ENCODE measurements at places on chromosomes 5 and 9. TPM values are rescaled to one million over a fixed set of nuclear protein-coding genes. Genes with fewer than 3 reads are reported as not detected.

GRCh38 chr5:174724484-174725260 lies at the start of gene MSX2:
Gene MSX2, plus strand, starts transcription at chr5:174724582. Its CDS starts 78 bp downstream, at chr5:174724660.
- no peaks in the 10 kb centered on the region for H3K4me1 ChIP-seq
- H3K36me3 ChIP-seq = peaks cover 5% of the 10 kb centered on the region
- peak; percentile 88 for DNase-seq
- peaks cover 74% of the 10 kb centered on the region for H3K27me3 ChIP-seq
- peak within 1 kb of the TSS; percentile 44 for H3K4me3 ChIP-seq

DNA sequence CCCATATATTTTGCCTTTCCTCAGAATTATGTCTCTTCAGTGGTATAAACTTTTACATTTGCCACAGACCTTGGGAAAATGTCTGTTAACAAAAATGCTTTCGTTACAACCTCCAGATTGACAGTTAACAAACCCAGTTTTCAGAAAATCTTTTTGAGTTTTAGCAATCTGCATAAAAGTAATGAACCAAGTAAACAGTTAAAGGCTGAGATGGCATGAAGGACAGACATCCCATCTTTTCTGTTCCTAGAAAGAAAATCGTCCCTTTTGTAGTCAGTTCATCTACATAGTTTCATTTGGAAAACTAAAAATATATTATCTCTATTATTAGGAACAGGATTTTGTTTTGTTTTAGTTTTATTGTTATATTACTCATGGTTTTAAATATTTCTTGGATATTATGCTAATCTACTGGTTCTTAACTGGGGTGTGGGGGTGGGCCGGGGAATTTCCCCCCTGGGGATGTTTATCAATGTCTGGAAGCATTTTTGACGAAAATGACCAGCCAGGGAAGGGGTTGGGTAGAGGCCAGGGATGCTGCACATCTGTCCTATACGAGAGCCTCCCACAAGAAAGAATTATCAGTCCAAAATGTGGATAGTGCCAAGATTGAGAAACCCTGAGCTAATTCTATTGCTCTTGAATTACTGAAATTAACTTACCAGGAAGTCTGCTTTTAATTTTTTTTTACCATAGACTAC lies 11.9 kb downstream of the FYB1 start:
- H3K4me3 ChIP-seq = no peak overlapping the region
- no peaks in the 10 kb centered on the region for H3K27me3 ChIP-seq
- no peak for DNase-seq
- H3K27ac ChIP-seq = no peak overlapping the region

DNA sequence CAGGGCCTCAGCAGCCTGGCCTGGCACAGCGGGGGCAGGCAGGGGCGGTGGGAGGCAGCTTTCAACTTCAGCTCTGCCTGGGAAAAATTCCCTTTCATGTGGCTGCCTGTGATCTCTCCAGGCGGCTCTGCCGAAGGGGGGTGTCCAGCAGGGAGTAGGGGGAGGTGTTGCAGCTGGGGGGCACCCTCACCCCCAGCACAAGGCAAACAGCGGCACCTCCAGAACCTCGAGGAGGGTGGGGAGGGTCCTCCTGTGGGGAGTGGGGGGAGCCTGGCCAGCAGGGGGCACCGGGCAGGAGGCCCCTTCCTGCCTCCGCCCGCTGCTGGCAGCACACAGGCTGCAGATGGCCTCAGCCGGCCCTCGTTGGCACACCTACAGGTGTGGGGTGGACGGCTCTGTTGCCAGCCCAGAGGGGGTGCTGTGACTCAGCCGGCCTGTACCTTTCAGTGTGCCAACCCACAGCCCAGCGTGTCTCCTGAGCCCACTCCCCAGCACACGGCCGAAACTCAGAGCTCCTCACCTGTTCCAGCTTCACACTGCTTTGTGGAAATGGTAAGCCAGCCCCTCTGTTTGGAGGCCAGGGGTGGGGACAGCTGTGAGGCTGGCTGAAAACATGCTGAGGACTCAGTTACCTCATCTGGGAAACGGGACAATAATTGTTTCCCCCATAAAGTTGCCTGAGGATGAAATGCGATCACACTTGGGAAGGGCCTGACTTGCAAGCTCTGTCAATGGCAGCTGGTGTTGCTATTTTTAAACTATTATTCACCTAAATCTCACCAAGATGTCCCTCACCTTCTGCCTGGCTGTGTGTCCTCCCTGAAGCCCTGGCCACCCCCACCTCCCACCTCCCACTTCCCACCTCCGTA lies 37.0 kb downstream of the CXXC5 start:
- H3K27ac ChIP-seq = peak overlapping the region; percentile 28
- H3K4me3 ChIP-seq = no peak overlapping the region
- DNase-seq = peak; percentile 71
- peaks cover 36% of the 10 kb centered on the region for H3K36me3 ChIP-seq
- H3K27me3 ChIP-seq = no peaks in the 10 kb centered on the region
- H3K4me1 ChIP-seq = peaks cover 38% of the 10 kb centered on the region

- H3K4me3 ChIP-seq = no peak overlapping the region
- no peaks in the 10 kb centered on the region for H3K27me3 ChIP-seq
- peaks cover 4% of the 10 kb centered on the region for H3K4me1 ChIP-seq
- DNase-seq = no peak
These were observed 143.4 kb downstream of the MYO10 start for GRCh38 chr5:16792598-16793275.

DNA sequence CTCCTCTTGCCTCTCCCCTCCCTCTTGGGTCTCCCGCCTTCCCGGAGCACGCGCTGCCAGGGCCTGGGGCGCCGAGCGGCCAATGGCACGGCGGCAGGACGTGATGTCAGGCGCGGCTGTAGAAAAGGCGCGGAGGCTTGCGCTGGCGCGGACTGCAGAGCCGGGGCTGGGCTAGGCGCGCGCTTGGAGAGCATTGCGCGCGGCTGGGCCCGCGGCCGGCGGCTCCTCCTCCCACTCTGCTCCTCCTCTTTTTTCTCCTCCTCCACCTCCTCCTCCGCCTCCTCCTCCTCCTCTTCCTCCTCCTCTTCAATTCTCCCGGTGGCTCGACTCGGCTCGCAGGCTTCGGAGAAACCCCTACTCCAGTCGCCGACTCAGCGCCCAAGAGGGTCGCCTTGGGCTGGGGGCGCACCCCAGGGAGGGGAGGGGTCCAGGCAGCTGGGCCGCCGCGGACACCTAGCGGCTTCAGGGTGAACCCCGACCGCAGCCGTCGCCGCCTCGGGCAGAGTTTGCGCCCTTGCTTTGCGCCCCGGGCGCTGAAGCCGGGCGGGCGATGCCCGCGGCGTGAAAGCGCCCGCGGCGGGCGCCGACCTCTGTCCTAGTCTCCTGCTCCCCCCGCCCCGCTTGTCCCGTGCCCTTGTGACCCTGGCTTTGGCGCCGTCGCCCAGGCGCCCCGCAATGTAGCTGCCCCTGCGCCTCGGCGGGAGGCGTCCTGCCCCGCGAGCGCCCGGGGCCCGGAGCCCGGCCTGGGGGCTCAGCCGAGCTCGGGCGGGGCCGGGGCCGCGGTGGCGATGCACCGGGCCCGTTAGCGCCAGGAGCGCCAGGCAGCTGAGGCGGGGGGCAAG lies at the start of gene LHX2:
Gene LHX2, plus strand, starts transcription at position 309 of the 842 bp plus-strand sequence. CDS start 581 bp downstream, outside the sequence.
- H3K27me3 ChIP-seq = peaks cover 100% of the 10 kb centered on the region
- H3K4me3 ChIP-seq = peak within 1 kb of the TSS; percentile 35
- no peaks in the 10 kb centered on the region for H3K36me3 ChIP-seq
- peak; percentile 90 for DNase-seq
- H3K4me1 ChIP-seq = peaks cover 27% of the 10 kb centered on the region

DNA sequence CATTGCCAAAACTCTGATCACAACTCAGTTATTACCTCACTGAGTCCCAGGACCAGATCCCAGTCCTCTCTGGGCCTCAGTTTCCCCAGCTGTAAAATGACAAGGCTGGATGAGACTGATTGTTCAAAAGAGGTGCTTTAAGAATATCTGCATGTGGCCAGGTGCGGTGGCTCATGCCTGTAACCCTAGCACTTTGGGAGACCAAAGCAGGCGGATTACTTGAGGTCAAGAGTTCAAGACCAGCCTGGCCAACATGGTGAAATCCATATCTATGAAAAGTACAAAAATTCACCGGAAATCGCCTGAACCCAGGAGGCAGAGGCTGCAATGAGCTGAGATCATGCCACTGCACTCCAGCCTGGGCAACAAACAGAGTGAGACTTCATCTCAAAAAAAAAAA lies 8.3 kb downstream of the ATOX1 start:
- H3K4me1 ChIP-seq = no peaks in the 10 kb centered on the region
- H3K27me3 ChIP-seq = no peaks in the 10 kb centered on the region
- no peak overlapping the region for H3K4me3 ChIP-seq
- H3K27ac ChIP-seq = no peak overlapping the region
- peaks cover 11% of the 10 kb centered on the region for H3K36me3 ChIP-seq
- no peak for DNase-seq

- H3K36me3 ChIP-seq = no peaks in the 10 kb centered on the region
- peak overlapping the region; percentile 99 for H3K27ac ChIP-seq
- DNase-seq = peak; percentile 64
- peak overlapping the region; percentile 93 for H3K4me3 ChIP-seq
These were observed 1.4 kb upstream of the SPTAN1 start for GRCh38 chr9:128550770-128551656.

- H3K27ac ChIP-seq = no peak overlapping the region
- no peaks in the 10 kb centered on the region for H3K27me3 ChIP-seq
- peaks cover 14% of the 10 kb centered on the region for H3K4me1 ChIP-seq
- DNase-seq = no peak
- no peak overlapping the region for H3K4me3 ChIP-seq
- H3K36me3 ChIP-seq = no peaks in the 10 kb centered on the region
These were observed 135.2 kb upstream of the HMHB1 start for GRCh38 chr5:143676802-143677201.

DNA sequence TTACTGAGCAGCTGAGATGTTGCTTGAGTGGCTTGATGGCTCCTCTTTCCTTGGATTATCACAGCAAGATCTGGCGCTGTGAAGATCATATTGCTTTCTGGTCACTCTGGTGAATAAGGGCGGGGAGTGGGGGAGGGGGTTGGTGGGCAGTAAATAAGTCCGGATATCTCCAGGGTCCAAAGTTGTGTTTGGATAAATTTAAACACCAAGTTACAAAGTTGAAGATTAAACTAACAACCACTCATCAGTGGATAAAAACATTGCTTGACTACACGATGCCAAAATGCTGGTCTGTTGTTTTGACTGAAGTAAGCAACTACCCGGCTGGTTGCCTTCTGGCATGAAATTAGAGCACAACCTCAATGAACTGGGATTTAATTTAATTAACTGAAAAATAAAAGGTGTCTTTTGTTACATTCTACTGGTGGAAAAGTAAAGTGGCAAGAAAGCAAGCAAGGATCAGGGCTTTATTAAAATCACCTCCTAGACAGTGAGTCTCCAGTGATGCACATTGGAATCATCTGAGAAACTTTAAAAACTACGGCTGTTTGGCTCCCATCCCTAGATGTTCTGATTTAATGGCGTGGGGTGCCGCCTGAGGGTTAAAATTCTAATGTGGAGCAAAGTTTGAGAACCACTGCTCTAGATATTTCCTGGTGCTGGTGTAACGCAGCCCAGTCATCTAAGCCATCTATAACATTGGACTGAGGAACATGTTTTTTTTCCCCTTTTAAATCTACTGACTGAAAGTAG lies 86.7 kb upstream of the AGXT2 start:
- DNase-seq = no peak
- H3K27me3 ChIP-seq = no peaks in the 10 kb centered on the region
- no peak overlapping the region for H3K4me3 ChIP-seq
- H3K27ac ChIP-seq = no peak overlapping the region
- no peaks in the 10 kb centered on the region for H3K36me3 ChIP-seq

GRCh38 chr9:99509900-99510535 lies 287.9 kb downstream of the SEC61B start:
- H3K4me1 ChIP-seq = no peaks in the 10 kb centered on the region
- H3K4me3 ChIP-seq = no peak overlapping the region
- no peaks in the 10 kb centered on the region for H3K36me3 ChIP-seq
- H3K27me3 ChIP-seq = no peaks in the 10 kb centered on the region
- H3K27ac ChIP-seq = no peak overlapping the region

- H3K36me3 ChIP-seq = no peaks in the 10 kb centered on the region
- H3K27ac ChIP-seq = peak overlapping the region; percentile 68
- H3K4me1 ChIP-seq = peaks cover 71% of the 10 kb centered on the region
- no peak overlapping the region for H3K4me3 ChIP-seq
- H3K27me3 ChIP-seq = no peaks in the 10 kb centered on the region
These were observed 5.0 kb downstream of the JADE2 start for GRCh38 chr5:134530301-134531077.

DNA sequence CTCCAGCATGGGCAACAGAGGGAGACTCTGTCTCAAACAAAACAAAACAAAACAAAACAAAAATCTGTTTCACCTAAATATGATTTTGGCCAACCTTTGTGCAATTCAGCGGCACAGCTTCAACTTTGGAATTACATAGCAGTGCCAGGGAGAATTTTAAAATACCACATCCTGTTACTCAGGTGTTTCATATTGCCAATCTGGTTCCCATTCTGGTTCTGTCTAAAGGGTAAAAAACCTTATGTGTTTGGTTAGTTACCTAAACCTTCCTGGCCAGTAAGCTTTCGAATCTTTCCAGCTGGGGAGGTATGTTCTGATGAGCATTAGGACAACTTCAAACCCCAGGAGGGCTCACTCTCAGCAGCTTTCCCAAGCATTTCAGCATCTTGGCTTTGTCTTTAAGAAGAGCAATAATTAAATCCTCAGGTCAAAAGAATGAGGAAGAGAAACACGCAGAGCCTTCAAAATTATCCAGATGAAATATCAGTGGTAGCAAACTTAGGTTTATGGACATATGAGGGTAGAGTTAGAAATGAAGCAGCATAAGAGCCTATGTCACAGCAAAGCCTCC lies 2.7 kb downstream of the DAB2 start:
- no peaks in the 10 kb centered on the region for H3K27me3 ChIP-seq
- peaks cover 30% of the 10 kb centered on the region for H3K4me1 ChIP-seq
- peaks cover 9% of the 10 kb centered on the region for H3K36me3 ChIP-seq
- H3K27ac ChIP-seq = peak overlapping the region; percentile 80
- peak overlapping the region; percentile 70 for H3K4me3 ChIP-seq

DNA sequence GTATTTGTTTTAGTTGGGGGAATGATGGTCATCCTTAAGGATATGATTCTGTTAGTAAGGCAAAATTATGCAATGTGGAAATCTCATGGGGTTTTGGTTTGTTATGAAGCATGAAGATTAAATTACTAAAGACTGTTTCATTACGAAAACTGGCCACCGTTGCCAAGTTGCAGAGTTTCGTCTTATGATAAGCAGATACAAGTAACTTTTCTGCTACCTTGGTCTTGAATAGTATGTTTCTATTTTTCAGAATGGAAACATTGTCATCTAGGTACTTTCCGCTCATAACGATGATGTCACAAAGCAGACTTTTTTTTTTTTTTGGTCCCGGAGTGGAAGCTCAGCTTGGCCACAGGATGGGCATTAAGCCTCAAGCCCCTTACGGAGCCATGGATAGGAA lies 4.2 kb downstream of the CCNI2 start:
- H3K4me3 ChIP-seq = no peak overlapping the region
- no peak for DNase-seq
- peaks cover 21% of the 10 kb centered on the region for H3K27me3 ChIP-seq
- H3K27ac ChIP-seq = no peak overlapping the region
- H3K4me1 ChIP-seq = peaks cover 11% of the 10 kb centered on the region
- H3K36me3 ChIP-seq = peaks cover 8% of the 10 kb centered on the region

Gene ZNF169
- polyA plus RNA-seq = 1.5 TPM

Gene LECT2
- polyA plus RNA-seq = not detected

Gene KIF24
- 0.19 TPM for polyA plus RNA-seq

Gene MLLT3
- 7.5 TPM for polyA plus RNA-seq

Gene TXNDC8
- not detected for polyA plus RNA-seq

Data from heart left ventricle (tissue), 16 donors.